ENCODE measurements at places on chromosomes 4 and X.

GRCh38 chr4:4658052-4658451 is 116.2 kb upstream of the STX18 start:
- DNase-seq, result peak; percentile 27

DNA sequence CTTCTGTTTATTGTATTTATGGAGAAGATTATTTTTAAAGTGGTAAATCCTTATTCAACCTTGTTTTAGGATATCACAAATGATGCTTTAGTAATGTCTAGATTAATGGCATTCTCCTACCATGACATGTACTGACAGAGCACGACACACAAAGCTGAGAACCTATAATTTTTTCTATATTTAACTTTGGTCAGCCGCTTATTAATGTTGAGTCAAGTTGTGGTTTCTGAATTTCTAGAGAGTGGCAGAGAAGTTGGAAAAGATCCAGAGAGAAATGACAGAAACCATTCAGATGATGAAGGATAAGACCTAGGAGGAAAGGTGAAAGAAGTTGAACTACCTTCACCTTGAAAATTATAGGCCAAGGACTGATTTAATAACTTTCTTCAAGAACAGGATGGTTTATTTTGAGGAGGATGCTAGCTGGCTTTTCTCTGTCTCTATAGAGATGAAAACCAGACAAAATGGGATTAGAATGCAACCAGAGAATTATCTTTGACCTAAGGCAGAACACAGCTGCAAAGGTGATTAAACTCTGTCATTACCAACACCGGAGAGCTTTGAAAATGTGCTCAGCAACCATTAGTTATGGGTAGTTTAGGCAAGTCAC is 62.6 kb upstream of the TSPAN5 start:
- DNase-seq, result no peak

GRCh38 chrX:131239057-131239456 is 50.0 kb downstream of the IGSF1 start:
- DNase-seq, result no peak

GRCh38 chr4:79358438-79358837 is 32.6 kb upstream of the NAA11 start:
- no peak for DNase-seq

GRCh38 chr4:173245952-173246351 is 77.3 kb downstream of the GALNT7 start:
- DNase-seq, result no peak

- DNase-seq, result no peak
These were observed 8.8 kb upstream of the GEMIN8 start for GRCh38 chrX:14038375-14039085.

DNA sequence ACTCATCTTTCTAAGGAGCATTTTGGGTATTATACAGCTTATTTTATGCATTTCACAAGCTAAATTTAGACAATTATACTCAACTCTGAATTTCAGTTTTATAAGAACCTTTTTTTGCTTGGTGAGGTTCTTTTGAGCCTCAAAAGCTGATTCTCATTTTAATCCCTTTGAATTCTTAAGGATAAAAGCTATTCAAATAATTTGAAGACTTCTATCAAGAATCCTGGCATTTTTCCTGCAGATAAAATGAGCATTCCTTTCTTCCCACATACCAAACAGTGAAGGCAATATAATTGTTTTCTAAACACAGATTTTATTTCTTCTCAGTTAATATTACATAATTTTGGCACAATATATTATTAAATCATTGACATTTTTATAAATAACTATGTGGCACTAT is 118.4 kb upstream of the GPM6A start:
- no peak for DNase-seq

- DNase-seq, result no peak
These were observed 176.4 kb upstream of the FMR1 start for GRCh38 chrX:147735364-147735763.

- DNase-seq, result no peak
These were observed 351 bp upstream of the SLC30A9 start for GRCh38 chr4:41989994-41990364.

GRCh38 chrX:82335772-82336171 is 1133.9 kb downstream of the SH3BGRL start:
- no peak for DNase-seq

DNA sequence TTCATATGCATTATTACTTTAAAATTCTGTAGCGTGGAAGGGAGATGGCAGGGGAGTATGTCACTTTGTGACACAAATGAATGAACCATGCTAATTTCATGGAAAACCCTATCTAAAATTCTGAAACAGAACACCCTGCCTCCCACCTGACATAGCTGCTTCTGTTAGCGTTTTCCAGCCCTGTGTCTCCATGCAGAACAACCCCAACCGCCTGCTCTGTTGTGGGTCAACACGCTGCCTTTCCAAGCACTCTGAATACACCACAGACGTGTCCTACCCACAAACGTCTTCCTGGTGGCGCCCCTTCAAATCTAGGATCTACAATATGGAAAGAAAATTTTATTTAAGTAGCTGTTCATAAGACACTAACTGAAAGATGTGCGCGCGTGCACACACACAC is 238.6 kb downstream of the TRIML1 start:
- no peak for DNase-seq

DNA sequence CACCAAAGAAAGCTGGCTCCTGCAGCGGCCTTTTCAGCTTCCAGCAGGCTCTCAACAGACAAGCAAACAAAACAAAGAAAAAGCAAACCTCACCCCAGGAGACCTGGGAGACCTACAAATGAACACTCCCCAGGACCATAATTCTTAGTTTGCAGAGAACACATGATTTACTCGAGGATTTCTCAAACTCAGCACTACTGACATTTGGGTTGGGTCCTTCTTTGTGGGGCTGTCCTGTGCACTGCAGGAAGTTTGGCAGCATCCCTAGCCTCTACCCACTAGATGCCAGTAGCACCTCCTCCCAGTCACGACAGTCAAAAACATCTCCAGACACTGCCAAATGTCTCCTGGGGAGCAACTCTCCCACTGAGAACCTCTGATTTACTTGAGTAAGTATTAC is 21.9 kb downstream of the APOO start:
- peak; percentile 59 for DNase-seq

DNA sequence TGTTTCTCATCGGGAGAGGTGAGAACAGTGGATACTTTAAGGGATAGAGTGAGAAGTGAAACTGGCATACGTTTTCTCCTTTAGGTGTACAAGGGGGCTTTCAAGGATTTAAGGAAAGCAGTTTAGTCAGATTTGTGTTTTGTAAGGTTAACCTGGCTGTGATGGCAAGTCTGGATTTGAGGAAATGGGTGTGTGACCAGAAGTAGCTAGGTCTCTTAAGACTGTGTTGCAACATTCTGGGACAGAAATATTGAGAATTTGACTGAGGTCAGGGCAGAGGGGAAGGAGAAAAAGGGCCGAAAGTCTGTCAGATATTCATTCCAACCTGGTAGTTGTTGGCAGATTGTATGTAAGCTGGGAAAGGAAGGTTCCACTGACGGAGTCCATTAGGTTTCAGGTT is 10.4 kb upstream of the GABRE start:
- no peak for DNase-seq

DNA sequence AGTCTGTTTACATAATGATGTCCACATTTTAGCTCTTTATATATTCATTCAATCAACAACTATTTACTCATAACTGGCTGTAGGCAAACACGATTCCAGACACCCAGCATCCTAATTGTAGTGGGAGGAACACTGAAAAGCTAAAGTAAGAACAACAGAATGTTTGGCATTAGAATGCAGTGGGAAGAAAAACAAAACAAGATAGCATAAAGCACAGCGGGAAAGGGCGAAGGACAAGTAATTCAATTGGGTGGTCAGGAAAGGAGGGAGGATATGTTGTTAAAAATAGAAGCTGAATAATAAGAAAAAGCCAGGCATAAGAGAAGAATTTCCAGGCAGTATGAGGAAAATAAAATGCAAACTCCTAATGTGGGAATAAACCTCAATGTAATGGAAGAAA is 189.5 kb upstream of the FAT4 start:
- no peak for DNase-seq

- DNase-seq, result peak; percentile 4
These were observed 71.3 kb upstream of the KIT start for GRCh38 chr4:54586320-54586955.

DNA sequence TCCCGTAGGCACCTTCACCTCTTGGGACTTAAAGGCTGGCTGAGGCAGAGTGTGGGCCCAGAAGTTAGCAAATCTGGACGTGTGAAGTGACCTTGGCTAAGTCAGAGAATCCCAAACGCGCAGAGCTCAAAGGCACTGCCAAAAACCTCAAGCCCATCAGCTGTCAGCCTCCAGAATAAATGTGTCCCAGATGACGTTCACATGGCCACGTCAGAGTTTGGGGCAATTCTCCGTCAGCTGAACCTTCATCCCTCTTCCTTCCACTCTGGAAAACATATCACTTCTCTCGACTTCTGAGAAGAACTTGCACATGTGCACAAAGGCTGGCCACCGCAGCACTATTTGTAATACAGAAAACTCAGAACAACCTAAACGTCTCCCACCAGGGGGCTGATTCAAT is 35.7 kb upstream of the APLN start:
- DNase-seq, result no peak

- no peak for DNase-seq
These were observed 236.7 kb downstream of the EVC2 start for GRCh38 chr4:5471691-5472090.

- DNase-seq, result no peak
These were observed 110.7 kb downstream of the ABCB7 start for GRCh38 chrX:75045369-75045768.

GRCh38 chrX:19863212-19863856 is 24.1 kb downstream of the SH3KBP1 start:
- DNase-seq, result no peak

DNA sequence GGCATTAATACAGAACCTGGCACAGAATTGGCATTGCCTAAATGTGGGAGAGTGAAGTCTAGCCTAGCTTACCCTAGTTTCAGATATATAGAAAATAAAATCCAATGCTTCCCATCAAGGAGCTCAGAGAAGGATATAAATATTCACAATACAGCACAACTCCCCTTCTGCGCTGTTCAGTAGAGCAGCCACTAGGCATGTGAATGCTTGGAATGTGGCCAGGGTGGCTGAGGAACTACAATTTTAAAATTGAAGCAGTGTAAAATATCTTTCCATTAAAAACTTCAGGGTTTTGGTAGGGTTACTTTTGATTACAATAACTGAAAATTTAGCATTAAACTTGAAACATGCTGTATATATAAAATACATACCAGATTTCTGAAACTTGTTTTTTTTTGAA is 19.5 kb downstream of the ZNF518B start:
- no peak for DNase-seq

DNA sequence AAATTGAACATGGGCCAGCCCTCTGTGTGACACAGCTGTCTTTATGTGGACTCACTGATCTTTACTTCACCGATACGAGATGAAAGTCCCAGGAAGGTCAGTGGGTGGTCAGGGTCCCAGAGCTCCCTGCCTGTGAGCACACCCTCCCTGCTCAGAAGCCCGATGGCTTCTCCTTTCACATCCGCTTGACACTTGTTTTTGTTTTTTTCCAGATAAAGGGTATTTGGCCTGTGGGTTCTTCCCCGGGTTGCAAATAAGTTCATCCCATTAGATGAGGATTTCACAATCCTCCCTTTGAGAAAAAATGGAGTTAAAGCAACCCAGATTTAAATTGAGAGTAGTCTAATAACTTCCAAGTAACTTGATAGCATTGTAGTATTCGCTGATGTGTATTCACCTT is 48.2 kb upstream of the TLR2 start:
- no peak for DNase-seq

GRCh38 chrX:134183665-134184064 is 53.3 kb upstream of the CCDC160 start:
- no peak for DNase-seq

- no peak for DNase-seq
These were observed 23.9 kb downstream of the KLHL5 start for GRCh38 chr4:39085891-39086290.

DNA sequence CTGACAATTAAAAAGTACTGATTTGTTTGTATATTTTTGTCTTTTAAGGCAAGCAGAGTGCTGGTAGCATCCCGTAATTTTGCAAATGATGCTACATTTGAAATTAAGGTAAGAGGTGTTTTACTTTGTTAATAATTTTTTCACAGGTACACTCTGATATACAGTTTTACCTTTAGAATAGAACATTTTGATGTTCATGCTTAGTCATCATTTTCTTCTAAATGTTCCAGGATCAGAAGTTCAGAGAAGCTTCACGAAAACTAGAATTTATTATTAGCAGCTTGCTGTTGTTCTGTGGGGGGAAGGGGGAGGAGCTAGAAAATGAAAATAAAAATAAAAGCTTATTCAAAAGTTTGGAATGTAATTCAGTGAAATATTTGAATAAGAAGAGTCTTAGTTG is 5.5 kb downstream of the PDHA1 start:
- DNase-seq, result no peak

- no peak for DNase-seq
These were observed 82.8 kb downstream of the PHOX2B start for GRCh38 chr4:41665636-41666207.

DNA sequence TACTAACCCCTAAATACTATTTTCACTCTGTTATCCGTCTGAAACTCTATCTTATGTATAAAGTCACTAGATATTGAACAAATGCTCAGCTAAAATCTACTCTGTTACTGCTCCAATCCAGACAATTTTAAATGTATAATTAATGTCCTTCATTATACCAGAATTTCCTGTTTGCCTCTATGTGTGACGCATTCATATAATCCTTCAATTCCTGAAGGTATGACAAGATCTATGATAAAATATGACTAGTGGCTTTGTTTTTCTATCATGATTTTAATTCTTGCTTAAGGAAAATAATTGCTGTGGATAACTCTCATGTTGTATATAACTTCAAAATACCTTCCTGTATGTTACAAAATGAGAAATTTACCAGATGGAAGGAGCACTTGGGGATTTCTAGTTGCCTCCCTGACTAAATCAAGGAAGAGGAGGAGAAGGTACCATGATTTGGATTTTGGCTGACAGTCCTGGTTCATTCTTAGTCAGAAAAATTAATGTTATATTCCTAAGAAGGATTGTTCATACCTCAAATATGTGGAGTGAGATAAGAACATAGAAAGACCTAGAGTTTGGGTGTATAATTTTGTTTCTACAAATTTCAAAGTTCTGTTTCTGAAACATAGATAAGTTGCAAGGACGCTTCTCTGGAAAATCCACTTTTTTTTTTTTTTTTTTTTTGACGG is 4.9 kb downstream of the CXCL6 start:
- no peak for DNase-seq

- peak; percentile 80 for DNase-seq
These were observed at the start of gene SH3RF1 for GRCh38 chr4:169270810-169271691. Gene SH3RF1, minus strand, starts transcription at chr4:169270956. Its CDS starts 1,744 bp downstream, at chr4:169269212.

DNA sequence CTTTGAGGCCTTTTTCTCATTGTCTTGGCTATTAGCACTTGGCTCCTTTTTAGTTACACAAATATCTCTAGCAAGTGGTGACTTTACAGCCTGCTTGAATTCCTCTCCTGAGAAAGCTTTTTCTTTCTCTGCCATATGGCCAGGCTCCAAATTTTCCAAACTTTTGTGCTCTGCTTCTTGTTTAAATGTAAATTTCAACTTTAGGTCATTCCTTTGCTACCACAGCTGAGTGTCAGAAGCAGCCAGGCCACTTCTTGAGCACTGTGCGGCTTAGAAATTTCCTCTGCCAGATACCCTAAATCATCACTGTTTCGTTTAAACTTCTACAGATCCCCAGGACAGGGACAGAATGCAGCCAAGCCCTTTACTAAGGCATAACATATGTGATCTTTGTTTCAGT is 222.4 kb downstream of the FBXO8 start:
- no peak for DNase-seq

- DNase-seq, result no peak
These were observed 84.0 kb downstream of the RBPJ start for GRCh38 chr4:26404743-26405206.
